ENCODE measurements at places on chromosomes 6 and 20.

GRCh38 chr20:22819112-22819511 is 216.0 kb upstream of the SSTR4 start:
- no peak for DNase-seq

GRCh38 chr6:147170269-147170668 is 33.9 kb upstream of the STXBP5 start:
- no peak for DNase-seq

- no peak for DNase-seq
These were observed 441.1 kb downstream of the MEI4 start for GRCh38 chr6:78093906-78094305.

DNA sequence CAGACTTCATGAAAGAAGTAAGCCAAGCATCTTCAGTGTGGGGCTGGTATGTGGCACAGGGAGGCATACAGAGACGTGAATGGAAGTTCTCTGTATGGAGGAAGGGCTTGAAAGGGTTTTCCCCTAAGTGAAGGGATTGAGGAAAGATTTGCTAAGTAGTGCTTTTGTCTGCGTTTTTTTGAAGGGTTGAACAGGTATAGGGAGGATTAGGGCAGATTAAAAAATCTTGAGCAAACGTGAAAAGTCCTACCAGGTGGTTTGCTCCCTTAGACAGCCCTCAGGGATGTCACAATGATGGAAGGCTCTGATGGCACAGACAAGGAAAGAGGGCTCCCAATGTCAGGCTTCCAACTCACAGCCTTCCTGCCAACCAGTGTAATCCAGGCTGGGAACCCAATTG is 181.7 kb upstream of the TAB2 start:
- DNase-seq: no peak

DNA sequence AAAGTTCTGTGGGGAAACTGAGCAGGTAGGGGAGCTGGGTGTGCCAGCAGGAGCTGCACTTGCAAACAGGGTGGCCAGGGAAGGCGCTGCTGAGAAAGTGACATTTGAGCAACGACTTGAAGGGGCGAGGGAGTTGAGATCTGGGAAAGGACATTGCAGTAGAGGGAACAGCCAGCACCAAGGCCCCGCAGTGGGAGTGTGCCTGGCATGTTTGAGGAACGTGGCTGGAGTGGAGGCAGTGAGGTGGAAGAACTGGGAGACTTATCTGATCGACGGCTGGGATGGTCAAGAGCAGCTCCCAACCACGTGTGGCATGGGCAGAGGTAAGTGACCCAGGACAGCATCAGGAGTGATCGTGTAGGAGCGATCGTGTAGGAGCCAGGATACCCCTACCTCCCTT is 77.3 kb downstream of the TOX2 start:
- no peak for DNase-seq

DNA sequence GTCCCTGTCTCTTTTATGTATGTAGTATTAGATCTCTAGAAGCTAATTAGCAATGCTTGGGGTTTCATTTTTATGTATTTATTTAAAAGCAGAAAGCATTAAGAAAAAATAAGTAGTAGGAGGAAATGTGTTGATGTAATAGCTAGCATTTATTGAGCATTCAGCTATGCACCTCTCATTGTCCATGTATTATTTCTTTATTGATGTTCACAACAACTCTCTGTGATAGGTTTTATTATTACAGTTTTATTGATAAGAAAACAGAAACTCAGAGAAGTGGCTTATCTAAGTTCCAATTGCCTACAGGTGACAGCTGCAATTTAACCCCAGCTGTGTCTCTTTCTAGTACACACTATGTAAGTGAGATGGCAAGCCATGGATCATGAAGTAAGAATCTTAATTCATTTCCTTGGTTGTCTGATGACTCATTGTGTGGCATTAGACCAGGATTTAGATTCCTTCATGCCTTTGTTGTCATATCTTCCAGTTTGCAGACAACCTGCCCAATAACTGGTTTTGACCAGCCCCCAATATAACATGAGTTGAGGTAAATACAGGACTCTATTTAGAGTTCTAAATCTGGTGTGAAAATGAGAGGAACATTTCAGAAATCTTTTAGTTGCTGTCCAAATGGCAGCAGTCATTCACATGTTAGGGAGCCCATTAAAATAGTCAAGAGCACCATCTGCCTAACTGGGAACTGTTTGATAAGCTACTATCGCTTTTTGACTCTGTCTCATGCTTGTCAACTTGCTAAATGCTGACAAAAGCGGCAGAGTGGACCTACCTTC is 170.8 kb upstream of the PHACTR1 start:
- DNase-seq: no peak

DNA sequence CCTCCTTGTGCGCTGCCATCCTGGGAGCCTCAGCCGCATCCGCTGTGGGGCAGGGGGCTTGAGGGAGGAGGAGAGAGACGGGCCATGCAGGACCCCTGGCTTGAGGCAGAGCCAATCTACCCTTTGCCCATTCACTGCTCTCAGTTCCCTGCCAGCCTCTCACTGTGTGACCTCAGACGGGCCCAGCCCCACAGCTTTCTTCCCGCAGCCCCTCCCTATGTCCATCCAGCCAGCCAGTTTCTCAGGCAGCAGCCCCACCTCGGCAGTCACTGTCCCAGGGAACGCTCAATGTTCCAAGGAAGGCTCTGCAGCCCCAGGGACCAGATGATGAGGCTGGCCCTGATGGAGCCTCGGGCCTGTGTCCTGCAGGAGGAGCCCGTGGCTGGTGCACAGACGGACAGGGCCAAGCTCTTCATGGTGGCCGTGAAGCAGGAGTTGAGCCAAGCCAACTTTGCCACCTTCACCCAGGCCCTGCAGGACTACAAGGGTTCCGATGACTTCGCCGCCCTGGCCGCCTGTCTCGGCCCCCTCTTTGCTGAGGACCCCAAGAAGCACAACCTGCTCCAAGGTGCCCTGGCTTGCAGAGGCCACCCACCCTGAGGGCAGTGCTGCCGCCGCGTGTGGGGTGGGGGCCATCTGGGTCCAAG is 3.9 kb upstream of the TNFRSF6B start:
- no peak for DNase-seq

GRCh38 chr20:36447101-36447500 is 94.2 kb upstream of the MYL9 start:
- no peak for DNase-seq

DNA sequence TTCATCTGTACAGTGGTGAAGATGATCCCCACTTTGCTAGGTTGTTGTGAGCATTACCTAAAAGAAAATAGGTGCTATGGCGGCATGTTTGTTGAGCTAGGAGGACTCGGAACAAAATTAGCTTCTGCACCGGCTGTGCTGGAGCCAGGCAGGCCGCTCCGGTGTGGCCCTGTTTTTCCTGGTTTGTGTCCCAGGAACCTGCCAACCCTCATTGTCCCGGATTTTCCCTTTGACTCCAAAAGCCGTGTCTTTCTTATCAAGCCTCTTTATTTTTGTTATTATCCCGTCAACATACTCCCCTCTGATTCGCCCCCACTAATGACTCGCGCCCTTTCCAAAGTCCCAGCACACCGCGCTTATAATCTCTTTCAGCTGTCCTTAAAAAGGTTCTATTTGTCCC is 117.0 kb downstream of the MYLK4 start:
- no peak for DNase-seq

DNA sequence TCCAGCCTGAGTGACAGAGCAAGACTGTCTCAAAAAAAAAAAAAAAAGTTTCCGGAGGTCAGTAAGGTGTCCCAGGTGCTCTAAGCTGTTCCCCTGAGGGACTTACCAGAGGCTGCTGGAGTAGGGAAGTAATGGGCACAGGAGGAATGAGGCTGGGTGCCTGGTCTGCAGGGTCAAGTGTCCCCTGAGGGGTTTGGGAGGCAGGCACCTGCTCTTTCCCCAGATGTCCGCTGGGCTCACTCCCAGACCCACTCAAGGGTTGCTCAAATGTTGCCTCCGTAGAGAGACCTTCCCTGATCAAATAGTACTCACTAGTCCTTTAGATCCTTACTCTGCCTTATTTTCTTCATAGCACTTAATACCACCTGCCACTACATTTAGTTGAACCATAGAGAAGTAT is 5.4 kb upstream of the MAPK13 start:
- DNase-seq: no peak

GRCh38 chr6:125888989-125889656 is 67.4 kb upstream of the HINT3 start:
- DNase-seq: no peak

- DNase-seq: no peak
These were observed 11.5 kb downstream of the FGD2 start for GRCh38 chr6:37016995-37017394.

- DNase-seq: no peak
These were observed 40.8 kb downstream of the ORC3 start for GRCh38 chr6:87630746-87631145.

DNA sequence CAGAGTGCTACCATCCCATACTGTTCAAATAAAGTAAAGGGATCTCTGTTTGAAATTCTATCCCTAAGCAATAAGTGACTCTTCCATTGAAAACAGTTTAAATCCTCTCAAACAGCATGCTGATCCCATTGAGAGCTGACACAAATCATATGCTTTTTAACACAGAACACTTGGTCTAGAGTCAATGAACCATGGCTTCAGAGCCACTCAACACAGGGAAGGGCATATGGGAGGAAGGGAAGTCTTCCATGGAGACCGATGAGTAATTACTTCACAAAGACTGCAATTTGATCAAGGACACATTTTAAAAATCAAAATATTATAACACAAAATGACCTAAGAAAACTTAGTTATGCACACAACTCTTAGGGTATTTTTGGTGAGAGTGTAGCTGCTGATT is 1073.0 kb upstream of the MAP3K7 start:
- DNase-seq: no peak

- peak; percentile 52 for DNase-seq
These were observed 125.0 kb upstream of the MLIP start for GRCh38 chr6:53986165-53986720.

DNA sequence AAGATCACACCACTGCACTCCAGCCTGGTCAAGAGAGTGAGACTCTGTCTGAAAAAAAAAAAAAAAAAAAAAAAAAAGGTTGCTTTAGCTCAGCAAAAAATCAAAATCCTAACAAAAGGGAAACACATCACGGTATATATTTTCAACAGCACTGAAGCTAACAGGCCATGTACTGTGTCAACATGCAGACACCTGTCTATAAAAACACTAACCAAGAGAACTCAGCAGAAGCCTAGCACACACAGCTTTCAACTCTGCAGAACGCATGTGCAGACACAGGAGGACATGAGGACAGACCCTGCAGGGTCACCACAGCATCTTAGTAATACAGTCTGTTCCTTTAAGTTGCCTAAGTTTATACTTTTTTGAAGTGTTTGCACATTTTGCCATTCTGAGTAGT is 13.5 kb downstream of the NINL start:
- DNase-seq: no peak

- DNase-seq: peak; percentile 43
These were observed 1.4 kb downstream of the PIM1 start for GRCh38 chr6:37171201-37171969.

- peak; percentile 33 for DNase-seq
These were observed 101.1 kb upstream of the IFNGR1 start for GRCh38 chr6:137320271-137320670.

DNA sequence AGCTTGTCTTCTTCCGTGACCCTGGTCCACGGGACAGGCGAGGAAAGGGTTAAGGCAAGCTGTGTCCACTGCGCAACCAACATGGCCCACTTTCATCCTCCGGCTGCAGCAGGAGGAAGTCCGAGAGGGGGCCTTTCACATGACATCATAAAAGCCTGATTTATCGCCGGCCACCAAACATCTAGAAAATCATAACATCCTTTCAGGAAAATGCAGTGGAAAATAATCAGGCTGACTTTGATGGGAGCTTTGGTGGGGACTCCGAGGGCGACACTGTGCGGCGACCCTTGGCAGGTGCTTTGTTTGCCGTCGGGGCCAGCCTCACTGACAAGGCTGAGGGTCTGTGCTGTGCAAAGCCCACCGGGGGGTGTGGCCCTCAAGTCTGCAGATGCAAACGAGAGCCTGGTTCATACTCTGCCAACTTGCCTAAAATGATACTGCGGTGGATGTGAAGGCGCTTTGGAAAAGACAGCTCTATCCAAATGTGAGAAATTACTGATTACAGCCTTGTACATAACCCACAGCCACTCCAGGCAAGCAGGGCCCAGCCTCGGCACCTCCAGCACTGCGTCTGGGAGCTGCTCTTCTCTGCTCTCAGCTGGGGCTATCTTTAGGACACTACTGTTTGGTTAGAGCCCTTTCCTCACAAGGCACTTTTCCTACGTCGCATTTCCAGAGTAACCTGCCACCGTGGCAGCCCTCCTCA is 25.7 kb downstream of the FOXC1 start:
- DNase-seq: no peak

DNA sequence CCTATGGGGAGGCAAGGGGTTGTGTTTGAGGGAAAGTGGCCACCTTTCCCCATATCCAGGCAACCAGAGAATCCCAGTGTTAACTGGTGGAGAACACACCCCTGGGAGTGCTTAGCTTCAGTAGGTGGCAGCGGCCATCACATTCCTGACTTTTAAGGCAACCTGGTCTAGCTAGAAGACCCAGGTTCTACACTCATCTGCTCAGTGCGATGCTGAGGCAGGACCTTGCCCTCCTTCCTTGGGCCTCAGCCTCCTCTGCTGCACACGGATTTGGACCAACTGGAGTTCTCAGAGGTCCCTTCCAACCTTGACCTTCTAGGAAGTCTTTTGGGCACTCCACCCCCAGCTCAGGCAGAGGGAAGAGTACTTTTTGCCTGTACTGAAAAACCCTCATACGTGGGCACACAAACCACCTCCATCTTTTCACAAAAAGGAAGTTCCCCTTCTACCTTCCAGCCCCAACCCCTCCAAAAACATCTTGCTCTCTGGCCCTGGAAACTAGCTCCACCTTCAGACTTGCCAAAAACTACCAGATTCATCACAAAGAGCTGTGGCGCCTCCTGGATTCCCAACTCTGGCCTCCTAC is 2.9 kb downstream of the CCND3 start:
- DNase-seq: no peak

DNA sequence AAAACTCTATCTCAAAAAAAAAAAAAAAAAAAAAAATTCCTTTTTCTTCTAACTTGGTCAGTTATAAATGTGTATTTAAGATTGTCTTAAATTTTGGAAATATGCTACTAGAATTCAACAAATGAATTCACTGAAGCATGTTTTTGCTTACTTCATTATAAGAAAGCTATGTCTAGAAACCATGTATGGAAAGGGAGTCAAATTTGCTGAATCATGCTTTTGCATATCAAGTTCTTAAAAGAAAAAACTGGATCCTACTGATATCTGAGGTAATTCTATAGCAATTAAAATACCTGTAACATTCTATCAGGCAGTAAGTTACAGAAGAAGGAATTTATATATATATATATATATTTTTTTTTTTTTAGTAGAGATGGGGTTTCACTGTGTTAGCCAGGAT is 27.7 kb downstream of the AKIRIN2 start:
- DNase-seq: no peak

- no peak for DNase-seq
These were observed 4.5 kb upstream of the AP5S1 start for GRCh38 chr20:3815703-3816315.

DNA sequence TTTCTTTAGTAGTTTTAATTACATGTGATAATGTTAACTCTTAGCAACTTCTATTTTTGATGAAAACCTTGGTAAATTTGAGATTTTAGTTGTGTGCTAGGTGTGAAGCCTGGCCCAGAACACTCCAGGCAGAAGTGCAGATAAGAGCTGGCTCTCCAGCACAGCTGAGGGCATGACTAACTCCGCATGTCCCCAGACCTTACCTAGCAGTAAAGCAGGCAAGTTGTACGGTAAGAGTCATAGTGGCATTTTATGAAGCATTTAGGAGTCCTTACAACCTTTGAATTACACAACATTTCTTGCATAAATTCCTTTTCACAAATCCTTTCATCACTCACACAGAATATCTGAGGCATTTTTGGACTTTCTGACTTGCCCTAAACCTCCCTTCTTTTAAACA is 67.2 kb downstream of the OPRM1 start:
- no peak for DNase-seq

- no peak for DNase-seq
These were observed 5.7 kb upstream of the PLN start for GRCh38 chr6:118542184-118542952.

GRCh38 chr20:45408646-45409213 is 641 bp downstream of the DBNDD2 start:
- no peak for DNase-seq

Data from nephron progenitor cell (in vitro differentiated cells).